CD14-positive monocyte (primary cell): ENCODE measurements at places on chromosomes 4 and X.

DNA sequence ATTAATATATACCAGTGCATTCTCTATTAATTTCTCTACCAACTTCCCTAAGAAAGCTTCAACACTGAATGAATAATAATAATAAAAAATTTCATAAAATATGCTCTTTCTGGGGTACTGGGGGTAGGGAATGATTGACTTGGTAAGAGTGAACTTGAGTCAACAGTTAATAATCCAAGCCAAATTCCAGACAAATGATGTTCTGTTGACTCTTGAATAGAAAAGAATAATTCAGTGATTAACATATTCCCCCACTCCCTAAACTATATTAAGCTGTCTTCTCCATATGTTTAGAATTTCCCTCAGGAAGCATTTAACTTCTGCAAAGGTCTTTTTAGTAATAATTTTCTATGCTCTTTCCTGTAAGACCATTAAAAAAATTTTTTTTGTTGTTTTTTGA lies 12.3 kb downstream of the PGRMC2 start:
- DNase-seq, result no peak

GRCh38 chrX:15206306-15206705 lies 63.6 kb downstream of the ASB9 start:
- no peak for DNase-seq

DNA sequence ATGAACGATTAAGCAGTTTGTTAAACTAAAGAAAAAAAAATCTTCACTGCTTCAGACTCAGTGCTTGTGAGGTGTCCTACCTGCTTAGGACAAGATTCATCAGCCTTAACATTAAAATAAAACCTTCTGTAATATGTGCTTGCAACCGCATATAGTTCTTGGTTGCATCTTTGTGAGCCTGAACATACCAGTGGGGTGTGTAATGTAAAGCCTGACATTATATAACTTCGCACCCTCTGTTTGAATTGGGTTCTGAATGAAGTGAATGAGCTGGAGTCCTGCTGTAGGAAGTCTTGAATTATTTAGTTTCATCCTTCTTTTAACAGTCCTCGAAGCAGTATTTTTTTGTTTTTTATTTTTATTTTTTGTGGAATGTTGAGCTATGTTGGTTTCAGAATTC lies 3.1 kb downstream of the KDM6A start:
- no peak for DNase-seq

GRCh38 chrX:44785652-44786051 lies 58.2 kb upstream of the DUSP21 start:
- no peak for DNase-seq

DNA sequence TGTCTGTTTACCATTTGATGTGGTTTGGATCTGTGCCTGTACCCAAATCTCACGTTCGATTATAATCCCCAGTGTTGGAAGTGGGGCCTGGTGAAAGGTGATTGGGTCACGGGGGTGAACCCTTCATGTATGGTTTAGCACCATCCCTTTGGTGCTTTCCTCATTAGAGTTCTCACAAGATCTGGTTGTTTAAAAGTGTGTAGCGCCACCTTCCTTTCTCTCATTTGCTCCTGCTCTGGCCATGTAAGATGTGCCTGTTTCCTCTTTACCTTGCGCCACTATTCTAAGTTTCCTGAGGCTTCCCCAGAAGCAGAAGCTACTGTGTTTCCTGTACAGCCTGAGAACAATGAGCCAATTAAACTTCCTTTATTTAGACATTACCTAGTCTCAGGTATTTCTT lies 610.7 kb upstream of the ADGRL3 start:
- no peak for DNase-seq

GRCh38 chrX:8868906-8869305 lies 67.7 kb upstream of the FAM9A start:
- DNase-seq, result no peak

GRCh38 chr4:142379277-142380051 lies 466.6 kb downstream of the INPP4B start:
- no peak for DNase-seq

GRCh38 chr4:166277401-166277800 lies 404.4 kb downstream of the TLL1 start:
- no peak for DNase-seq
